ENCODE measurements at places on chromosomes 5 and 9.
A peak's percentile ranks its signal among the peaks of the same experiment; 100 is the strongest.

GRCh38 chr5:83554133-83554532 lies 82.6 kb downstream of the VCAN start:
- no peak for DNase-seq

DNA sequence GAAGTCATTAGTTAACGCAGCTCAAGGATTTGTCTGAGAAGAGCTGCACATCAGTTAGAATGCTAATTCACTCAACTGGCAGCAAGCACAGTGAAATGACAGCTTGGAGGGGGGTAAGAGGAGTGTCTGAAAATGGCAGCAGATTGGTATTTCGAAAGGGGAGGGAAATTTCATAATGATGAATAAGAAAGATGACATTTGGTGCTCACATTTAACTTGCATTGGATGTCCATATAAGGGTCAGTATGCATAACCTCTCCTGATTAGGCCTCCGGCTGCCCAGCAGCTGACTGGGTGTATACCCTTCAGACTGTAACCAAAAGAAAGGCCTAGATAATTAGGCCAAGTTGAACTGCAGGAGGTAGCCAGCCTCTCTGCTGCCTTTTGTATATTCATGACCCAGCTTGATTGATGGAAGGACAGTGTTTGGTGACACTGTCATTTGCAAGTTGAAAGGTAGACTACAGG lies 131.0 kb downstream of the PBX3 start:
- DNase-seq, result no peak

- no peak for DNase-seq
Measured at GRCh38 chr5:95605786-95606185, 14.1 kb upstream of the GPR150 start.

GRCh38 chr9:84697042-84697441 lies 27.5 kb downstream of the NTRK2 start:
- DNase-seq, result no peak

GRCh38 chr5:56494300-56494731 lies 261.2 kb upstream of the ANKRD55 start:
- no peak for DNase-seq

GRCh38 chr5:62124266-62124665 lies 181.7 kb upstream of the KIF2A start:
- no peak for DNase-seq

- DNase-seq, result no peak
Measured at GRCh38 chr5:83925955-83926337, 205.3 kb upstream of the HAPLN1 start.

DNA sequence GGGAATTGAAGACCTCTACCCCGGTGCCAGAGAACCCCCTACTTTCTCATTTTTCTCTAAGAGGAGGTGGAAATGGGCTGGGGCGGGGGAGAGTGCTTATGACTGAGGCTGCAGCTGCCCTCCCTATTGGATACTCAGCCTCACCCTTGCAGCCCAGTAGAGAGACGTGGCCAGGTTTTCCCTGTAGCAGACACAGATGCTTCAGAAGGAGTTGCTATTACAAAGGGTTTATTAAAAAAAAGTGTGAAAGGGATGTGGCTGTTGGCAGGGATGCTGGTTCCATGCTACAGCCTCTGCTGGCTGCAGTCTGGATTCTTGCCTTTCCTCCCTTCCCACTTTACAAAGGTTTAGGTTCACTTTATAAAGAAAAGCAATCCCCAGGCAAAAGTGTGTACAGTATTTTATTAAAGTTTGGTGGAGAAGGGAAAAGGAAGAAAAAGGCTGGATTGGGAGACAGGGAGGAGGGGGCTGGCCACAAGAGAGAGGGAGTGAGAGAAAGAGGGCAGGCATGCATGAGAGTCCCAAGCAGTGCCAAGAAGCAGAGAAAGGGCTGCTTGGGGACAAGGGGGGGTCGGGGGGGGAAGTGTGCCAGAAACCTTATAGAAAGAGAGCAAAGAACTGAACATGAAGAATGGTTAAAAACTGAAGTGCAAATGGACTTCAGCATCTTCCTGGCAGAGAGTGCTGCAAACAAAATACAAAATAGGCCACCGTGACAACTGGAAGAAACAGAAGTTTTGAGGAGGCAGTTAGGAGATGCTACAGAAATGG lies 29.5 kb upstream of the NFIB start:
- no peak for DNase-seq

DNA sequence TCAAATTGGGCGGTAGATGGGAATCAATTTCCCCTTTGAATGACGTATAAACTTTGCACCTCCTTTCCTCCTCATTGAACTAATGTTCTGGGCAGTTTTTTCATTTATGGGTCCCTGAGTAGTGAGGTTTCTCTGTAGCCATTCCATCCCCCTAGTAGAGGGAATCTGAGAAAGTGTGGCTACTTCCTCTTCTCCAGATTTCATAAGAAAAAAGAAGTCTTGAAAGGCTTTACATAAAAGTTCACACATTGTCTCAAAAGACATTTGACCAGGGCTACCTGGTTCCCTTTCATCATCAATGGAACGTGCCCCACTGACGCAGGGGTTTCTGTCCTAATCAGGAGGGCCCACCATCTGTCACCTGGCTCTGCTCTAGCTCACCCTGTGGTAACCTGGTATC lies 57.3 kb downstream of the CTSL start:
- DNase-seq, result no peak

GRCh38 chr5:38583500-38583899 lies 27.1 kb upstream of the LIFR start:
- DNase-seq, result no peak

DNA sequence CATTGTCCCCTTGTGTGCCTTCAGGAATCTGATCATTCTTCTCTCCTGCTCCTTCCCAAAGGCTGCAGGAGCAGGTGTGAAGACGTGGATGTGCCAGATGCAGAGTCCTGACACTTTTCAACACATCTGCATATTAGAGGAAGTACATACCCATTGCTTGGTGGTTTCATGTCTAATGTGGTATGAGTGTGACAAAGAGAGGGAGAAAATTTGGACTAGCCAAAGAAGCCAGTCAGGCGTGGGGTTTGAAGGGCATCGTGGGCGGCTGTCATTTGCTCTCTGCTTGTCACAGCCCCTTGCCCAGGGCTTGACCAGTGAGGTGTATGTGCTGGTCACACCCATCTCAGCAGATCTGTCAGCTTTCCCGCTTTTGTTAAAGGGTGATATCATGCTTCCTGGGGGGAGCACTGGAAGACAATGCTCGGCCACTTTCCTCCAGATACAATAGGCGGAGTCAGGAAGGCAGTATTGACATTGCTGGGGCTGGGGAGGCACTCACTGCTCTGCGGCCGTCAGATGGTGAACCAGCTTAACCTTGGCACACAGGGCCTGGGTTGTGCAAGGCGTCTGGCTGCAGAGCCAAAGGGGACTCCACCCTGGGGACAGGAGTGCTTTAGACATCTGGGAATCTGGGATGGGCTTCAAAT lies 8.6 kb downstream of the TEK start:
- no peak for DNase-seq

- no peak for DNase-seq
Measured at GRCh38 chr5:31251032-31251431, 57.5 kb downstream of the CDH6 start.

- no peak for DNase-seq
Measured at GRCh38 chr5:34699155-34700077, 43.3 kb downstream of the RAI14 start.

GRCh38 chr5:173826428-173827350 lies 61.5 kb upstream of the CPEB4 start:
- no peak for DNase-seq

DNA sequence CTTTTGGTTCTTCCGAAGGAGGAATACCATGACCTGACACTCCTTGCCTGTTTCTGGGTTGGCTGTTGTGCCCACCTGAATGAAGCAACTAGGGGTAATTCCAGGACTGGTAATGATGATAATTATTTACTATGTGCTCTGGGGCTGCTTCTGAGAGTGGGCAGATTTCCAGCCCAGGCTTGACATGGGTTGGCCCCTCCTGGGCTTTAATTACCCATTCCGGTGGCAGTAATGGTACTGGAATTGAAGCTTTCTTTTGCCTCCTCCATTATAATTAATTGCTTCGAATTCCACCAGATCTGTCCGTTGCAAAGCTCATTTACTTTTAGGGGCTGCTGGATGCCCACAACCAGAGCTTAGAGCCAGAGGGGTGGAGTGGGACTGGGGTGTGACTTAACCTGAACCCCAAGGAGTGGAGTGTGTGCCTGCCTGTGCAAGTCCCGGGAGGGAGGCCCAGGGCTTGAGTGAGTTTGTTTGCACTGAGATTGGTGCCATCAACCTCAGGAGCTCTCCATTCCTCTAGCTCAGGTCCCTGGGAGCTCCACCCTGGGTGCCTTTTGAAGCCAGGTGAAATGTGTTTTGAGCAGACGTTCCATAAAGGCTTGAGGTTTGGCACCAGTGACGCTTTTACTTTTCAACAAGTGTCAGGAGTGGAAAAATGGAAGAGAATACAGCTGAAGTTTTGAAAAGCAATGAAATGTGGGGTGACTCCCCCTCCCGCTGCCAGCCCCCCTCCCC lies 214.6 kb downstream of the PDZD2 start:
- DNase-seq, result no peak

- DNase-seq, result no peak
Measured at GRCh38 chr5:135729321-135729786, 105.1 kb upstream of the SLC25A48 start.

DNA sequence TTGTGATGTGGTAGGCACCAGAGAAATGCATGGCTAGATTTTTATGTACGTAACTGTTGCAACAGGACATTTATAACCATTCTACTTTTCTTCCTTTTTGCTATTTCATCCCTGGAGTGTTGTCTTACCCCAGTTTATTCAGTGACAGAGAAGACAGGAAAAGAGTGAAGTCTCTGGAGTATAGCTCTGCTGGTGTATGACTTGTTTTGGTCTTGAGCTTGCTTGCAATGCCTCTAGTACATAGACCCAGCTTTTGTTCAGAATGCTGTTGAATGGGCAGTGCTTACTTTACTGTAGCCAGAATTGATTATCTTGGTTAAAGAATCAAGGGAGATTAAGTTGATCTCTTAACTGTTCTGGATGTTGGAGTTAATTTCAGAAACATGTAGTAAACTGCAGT lies 94.3 kb downstream of the PBX3 start:
- no peak for DNase-seq

DNA sequence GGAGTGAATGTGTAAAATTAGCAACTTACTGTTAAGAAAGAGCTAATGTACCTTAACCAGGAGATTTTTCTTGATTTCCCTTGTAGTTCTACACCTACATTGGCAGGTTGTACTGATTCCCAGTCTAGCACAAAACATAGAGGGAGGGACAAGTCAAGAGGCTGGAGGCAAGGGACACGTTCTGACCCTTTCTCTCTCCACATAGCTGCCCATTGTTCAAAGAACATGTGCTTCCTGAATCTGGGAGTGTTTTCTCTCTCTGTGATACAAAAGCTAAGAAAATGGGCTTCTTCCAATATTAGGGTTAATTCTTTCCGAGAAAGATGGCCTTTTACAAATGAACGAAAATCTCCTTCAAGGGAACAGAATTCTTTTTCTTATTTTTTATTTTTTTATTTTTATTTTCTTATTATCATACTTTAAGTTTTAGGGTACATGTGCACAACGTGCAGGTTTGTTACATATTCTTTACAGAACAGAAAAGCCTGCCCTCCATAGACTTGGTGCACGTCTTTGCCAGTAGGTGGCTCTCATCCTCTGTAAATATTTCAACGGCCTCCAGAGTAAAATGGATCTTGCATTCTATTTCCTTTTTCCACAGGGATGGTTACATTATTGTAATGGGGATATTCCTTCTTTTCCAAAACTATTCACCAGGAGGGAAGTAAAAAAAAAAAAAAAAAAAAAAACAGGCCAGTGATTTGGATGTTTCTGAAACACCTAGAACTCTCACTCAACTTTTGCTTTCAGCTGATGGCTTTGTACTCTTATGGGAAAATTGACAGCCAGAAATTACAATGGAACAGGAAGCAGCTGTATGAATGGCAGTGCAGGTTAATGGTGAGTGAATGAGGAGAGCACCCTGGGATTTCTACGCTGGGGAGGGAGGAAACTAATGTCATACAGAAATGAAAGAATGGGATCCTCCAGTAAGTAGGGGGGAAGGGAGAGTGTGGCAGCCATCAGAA lies 13.1 kb upstream of the IFNA5 start:
- peak; percentile 3 for DNase-seq

DNA sequence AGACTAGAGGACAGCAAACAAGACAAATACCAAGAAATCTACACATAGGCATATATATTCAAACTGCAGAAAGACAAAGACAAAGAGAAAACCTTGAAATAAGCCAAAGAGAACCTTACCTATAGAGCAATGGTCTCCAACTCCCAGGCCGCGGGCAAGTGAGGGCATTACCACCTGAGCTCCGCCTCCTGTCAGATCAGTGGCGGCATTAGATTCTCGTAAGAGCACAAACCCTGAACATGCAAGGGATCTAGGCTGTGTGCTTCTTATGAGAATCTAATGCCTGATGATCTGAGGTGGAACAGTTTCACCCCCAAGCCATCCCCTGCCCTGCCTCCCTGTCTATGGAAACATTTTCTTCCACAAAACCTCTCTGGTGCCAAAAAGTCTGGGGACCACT lies 101.0 kb upstream of the MRPS30 start:
- no peak for DNase-seq

DNA sequence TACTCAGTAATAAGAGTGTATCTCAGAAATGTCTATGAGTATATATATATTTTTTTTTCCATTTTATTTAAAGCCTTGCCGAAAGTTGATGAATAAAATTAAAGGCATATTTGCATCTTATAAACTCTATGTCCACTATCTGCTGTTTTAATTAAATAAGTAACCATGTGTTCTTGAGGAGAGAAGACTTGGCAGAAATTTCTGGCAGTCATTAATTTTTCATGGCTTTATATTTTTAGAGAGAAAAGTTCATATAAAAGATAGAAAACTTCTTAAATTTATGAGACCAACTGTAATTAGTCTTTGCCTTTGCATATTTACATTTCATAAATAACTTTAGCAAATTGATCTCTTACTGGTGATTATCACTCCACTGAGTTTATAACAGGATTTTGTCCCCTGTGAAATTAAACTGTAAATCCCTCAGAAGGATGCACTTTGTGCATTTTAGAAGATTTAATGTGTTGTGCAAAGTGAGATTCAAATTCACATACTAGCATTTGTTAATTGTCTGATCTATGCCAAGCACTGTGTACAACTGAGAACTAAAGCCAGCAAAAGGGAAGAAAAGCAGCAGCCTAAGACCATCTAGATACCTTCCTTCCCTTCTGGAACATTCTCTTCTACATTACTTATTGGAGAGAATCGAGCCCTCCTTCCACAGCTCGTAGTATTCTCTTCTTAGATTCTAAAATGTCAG lies 108.7 kb downstream of the SNCAIP start:
- no peak for DNase-seq

- no peak for DNase-seq
Measured at GRCh38 chr5:145988993-145989392, 52.6 kb downstream of the SH3RF2 start.

- DNase-seq, result peak; percentile 40
Measured at GRCh38 chr5:149141224-149141956, at the start of gene ABLIM3. Gene ABLIM3, plus strand, starts transcription at chr5:149141493. Its CDS starts 603 bp downstream, at chr5:149142096.

- no peak for DNase-seq
Measured at GRCh38 chr9:104992659-104993058, 64.7 kb upstream of the ABCA1 start.

GRCh38 chr5:135426102-135427082 lies 20.8 kb downstream of the DCANP1 start:
- no peak for DNase-seq

DNA sequence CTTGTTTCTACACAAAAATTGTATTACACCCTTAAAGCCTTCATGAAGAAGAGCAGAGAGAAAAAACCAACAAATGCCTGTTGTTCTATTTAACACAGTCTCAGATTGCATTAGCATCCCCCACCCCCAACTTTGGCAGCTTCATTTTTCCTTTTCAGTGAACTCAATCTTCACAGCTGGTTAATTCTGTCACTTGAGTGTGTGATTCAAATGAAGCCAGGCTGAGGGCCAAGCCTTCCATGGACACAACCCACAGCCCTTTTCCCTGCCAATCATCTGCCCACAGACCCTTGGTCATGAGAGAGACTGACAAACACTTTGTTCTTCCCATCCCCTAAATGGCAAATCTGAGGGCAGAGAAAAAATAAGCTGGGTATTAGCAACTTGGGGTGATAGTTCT lies 217.5 kb upstream of the NMUR2 start:
- no peak for DNase-seq

All from stimulated activated CD4-positive, alpha-beta T cell treated with anti-CD3 and anti-CD28 coated beads, TNF-alpha, amount 100 ng/mL, for 4 hours (primary cell).